Non-pigmented ciliary epithelial cell (primary cell): ENCODE measurements at places on chromosomes 5 and 9.
A peak's percentile ranks its signal among the peaks of the same experiment; 100 is the strongest.

GRCh38 chr9:78278177-78278777 is 18.6 kb upstream of the PSAT1 start:
- DNase-seq, result no peak

DNA sequence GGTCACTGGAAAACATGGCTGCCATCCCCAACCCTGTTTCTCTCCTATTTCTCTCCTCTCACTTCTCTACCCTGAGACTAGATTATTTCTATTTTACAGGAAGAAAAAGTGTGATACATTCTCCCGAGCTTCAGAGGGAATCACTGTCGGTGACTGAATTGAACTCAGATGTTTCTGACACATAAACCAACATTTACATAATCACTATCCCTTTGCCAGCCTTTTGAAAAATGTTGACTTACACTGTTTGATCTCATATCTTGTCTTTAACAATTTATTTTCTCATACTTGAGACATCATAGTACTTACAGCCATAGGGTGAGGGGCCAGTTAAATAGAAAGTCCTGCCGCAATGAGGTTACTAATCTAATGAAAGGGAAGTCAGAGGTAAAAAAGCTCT is 25.1 kb upstream of the PPP2CA start:
- no peak for DNase-seq

DNA sequence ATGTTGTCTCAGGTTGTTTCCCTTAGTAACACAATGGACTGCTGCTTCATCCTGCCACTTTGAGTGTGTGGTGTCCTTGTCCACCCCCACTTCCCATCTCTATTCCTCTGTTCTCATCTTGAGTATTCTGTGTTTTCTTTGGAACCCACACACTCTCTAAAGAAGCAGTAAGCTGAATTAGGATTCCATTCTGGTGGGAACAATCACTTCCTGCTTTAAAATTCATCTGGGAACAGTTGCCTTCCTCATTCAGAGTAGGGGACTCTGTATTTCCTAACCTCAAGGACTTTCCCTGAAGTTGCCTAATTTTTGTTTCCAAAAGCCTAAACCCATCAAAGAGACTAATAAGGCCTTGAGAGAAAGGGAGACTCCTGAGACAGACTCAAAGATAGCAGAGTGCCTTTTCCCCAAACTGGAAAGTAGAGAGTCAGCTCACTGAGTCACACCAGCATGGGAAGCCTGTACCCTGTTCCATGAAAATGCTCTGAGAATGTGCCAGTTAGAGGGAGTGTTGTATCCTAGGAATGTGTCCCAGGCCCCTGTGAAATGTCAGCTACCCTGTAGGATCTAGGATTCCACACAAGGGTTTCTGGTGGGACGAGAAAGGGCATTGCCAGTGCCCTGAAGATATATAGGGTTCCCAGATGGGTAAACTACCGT is 63.6 kb downstream of the CCDC192 start:
- DNase-seq, result no peak

- DNase-seq, result no peak
Measured at GRCh38 chr9:99878651-99879050, 27.8 kb upstream of the STX17 start.

DNA sequence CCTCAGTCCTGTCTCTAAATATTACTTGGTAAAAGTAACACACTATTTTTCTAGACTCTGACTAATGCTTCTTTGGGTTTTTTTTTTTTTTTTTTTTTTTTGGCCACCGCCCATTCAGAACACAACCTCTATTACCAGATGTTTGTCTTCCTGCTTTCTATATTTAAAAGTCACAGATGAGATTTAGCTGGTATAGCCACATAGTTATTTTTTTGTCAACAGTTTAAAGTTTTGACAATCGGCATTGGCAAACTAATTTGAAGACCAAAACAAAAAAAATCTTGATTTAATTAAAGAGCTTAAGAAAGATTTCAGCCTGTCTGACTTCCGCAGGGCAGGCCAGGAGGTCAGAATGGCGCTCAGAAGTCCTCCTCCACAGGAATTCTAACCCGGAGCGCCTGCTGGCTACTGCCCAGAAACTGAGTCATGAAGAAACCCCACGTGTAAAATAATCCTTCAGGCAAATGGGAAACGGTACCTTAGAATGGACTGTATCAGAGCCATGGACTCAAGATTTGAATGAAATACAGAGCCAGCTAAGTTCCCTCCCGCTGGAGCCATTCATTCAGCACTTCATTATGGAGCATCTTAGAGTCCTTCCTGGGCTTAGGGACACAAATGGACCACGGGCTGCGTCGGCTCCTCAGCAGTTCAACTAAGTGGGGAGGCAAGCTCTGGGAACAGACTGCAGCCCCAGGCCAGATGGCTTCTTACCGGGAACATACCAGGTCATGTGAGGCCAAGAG is 55.6 kb downstream of the PTPDC1 start:
- DNase-seq, result peak; percentile 91

- DNase-seq, result no peak
Measured at GRCh38 chr5:143569722-143570567, 166.5 kb upstream of the NR3C1 start.

DNA sequence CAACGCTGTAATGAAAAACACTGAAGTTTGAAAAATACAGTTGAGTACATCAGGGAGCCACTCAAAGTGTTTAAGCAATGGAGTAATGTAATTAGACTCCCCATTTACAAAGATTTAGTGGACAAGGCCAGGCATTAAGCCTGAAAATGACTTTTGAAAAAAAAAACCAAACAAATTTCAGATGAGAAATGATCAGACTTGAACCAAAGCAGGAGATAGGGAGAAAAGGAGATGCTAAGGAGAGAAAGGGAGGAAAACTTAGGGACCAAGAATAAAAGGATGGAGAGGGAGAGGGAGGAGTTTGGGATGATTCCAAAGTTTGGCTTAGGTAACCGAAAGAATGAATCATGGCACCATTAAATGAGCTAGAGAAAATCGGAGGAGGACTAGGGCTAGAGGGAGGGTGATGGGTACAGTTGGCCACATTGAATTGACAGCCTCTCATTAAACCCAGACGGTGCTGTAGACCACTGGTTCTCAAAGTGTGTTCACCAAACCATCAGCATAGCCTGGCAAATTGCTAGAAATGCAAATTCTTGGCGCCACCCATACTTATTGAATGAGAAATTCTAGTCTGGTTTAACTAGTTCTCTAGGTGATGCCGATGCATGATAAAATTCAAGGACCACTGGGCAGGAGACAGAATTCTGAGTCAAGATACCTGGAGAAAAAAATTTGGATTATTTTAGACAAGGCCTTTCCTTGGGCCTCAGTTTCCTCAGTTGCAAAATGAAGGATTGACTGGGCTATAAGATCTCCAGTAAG is 6.2 kb upstream of the CPEB4 start:
- no peak for DNase-seq

DNA sequence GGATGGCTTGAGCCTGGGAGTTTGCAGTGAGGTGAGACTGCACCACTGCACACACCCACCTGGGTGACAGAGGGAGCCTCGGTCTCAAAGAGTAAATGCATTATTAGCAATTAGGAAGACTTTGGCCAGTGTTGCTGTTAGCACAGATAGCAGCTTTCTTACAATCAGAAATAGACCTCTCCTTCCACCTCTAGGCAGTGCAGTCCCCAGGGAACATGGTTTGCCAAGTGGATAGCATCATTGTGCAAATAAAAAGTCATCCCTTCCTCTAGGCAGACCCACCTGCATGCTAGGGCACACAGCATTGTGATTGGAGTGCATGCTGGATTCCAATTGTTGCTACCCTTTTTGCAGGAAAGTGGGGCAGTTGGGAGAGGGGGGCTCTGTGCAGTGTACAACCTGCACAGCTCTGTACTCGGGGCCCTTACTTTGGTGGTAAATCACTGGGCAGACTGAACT is 77.9 kb upstream of the KLF9 start:
- no peak for DNase-seq

- DNase-seq, result no peak
Measured at GRCh38 chr9:89380437-89381307, 62.4 kb downstream of the SECISBP2 start.

DNA sequence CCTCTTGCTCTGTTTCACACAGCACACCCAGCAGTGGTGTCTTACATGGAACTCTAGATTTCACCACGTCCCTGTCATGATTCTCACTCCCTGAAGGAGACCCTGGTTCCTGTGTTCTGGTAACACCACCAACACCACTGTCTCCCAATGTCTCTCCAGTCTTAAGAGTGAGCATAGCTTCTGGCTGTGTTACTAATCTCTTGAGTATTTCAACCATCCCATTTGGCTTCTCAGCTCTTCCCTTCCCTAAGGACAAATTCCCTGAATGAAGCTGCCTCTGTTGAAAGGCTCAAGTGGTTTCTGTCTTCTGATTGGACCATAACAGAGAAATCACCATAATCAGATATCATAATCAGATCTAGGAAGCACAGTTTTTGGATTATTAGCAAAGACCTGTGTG is 311.8 kb downstream of the DNAH5 start:
- no peak for DNase-seq

GRCh38 chr5:135635451-135635850 is 56.7 kb upstream of the CXCL14 start:
- no peak for DNase-seq

- DNase-seq, result no peak
Measured at GRCh38 chr9:136090768-136091581, 4.1 kb downstream of the NACC2 start.

DNA sequence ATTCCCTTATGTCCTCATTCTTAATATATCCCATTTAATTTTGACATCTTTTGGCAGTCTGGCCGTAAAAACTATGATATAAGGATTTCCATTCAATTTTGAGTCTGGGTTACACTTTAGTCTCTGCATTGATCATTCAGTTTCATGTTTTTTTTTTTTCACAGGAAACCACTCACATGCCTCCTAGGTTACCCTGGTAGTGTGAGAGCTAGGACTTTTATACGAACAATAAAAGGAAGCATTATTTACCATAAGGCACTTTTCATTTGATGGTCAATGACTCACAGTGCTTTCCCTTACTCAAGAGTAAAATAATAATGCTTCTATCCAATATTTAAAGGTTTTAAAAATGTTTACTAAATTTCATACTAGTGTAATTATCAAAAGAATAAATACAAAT is 16.4 kb upstream of the DMAC1 start:
- DNase-seq, result no peak

- no peak for DNase-seq
Measured at GRCh38 chr5:118862596-118862995, 125.8 kb downstream of the DTWD2 start.

DNA sequence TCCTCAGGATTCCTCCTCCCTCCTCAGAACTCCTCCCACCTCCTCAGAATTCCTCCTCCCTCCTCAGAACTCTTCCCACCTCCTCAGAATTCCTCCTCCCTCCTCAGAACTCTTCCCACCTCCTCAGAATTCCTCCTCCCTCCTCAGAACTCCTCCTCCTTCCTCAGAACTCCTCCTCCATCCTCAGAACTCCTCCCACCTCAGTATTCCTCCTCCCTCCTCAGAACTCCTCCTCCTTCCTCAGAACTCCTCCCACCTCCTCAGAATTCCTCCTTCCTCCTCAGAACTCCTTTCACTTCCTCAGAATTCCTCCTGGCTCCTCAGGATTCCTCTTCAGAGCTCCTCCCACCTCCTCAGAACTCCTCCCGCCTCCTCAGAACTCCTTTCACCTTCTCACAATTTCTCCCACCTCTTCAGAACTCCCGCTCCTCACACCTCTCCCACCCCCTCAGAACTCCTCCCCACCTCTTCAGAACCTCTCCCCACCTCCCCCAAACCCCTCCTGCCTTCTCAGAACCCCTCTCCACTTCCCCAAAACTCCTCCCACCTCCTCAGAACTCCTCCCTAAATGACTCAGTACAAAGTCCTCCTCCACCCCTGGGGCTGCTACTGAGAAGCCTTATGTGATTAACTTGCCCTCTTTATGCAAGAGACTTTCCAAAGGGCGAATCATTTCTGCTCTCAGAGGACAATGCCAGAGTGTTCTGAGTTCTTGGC is 23.2 kb downstream of the SLC46A2 start:
- DNase-seq, result peak; percentile 31
